ENCODE measurements at places on chromosomes 2 and 18. TPM values are rescaled to one million over a fixed set of nuclear protein-coding genes. Genes with fewer than 3 reads are reported as not detected.

DNA sequence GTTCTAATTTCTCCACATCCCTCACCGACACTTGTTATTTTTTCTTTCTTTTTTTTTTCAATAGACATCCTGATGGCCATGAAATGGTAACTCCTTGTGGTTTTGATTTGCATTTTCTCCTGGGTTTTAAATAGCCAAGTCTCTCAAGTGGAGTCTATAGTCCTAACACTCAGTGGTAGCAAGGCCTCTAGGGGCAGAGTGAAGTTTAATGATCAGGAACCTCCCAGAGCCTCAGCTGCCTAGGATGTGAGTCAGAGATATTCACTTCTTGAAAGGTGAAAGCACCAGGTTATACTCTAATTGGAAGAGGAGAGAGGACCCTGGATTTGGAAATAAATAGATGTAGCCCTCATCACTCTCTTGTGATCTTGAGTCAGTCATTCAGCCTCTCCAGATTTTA lies 62.7 kb upstream of the CAPN13 start:
- DNase-seq = no peak

The CTAGE1 gene
- not detected for total RNA-seq

- DNase-seq = no peak
These were observed 39.4 kb downstream of the KIF5C start for GRCh38 chr2:148914463-148914862.

GRCh38 chr18:24273596-24273995 lies 124.0 kb downstream of the OSBPL1A start:
- peak; percentile 53 for DNase-seq

The KLHL41 gene
- total RNA-seq = 0.68 TPM

DNA sequence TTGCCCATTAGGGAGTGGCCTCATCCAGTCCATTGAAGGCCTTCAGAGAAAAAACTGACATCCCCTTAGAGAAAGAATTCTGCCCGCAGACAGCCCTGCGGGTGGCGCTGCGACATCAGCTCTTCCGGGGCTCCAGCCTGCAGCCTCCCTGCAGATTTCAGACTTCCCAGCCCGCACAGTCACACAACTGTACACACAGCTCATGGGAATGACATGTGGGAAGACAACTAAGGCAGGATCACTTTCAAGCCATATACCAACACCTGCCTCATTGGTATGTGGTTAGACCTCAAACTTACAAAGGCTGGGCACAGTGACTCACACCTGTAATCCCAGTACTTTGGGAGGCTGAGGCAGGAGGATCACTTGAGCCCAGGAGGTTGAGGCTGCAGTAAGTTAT lies 24.8 kb upstream of the TUBB6 start:
- DNase-seq = no peak

DNA sequence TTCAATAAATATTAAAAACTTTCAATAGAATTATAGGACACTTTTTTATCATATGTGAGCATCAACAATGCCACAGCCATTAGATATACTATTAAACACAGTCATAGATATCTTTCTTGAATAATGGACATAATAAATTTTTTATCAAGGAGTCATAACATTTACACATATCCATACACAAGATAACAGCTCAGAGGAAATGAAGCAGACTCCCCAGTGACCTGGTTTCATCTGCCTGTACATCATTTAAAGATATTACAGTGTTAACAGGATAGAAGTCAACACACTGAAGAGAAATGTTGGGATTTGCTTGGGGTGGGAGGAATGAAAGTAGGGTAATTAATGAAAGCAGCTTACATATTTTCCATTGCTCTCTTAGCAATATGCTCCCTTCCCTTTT lies 5.1 kb downstream of the SCG2 start:
- DNase-seq = no peak

The CKAP2L gene
- total RNA-seq = 1.1 TPM

- no peak for DNase-seq
These were observed 22.0 kb downstream of the NTSR2 start for GRCh38 chr2:11647834-11648600.

GRCh38 chr18:54968807-54969206 lies 9.5 kb upstream of the CCDC68 start:
- DNase-seq = no peak

GRCh38 chr2:3414133-3414860 lies 34.8 kb downstream of the TRAPPC12 start:
- DNase-seq = no peak

The IL1R2 gene
- 15.1 TPM for total RNA-seq

The CABLES1 gene
- total RNA-seq = 8.5 TPM

The C2orf81 gene
- 0.36 TPM for total RNA-seq

DNA sequence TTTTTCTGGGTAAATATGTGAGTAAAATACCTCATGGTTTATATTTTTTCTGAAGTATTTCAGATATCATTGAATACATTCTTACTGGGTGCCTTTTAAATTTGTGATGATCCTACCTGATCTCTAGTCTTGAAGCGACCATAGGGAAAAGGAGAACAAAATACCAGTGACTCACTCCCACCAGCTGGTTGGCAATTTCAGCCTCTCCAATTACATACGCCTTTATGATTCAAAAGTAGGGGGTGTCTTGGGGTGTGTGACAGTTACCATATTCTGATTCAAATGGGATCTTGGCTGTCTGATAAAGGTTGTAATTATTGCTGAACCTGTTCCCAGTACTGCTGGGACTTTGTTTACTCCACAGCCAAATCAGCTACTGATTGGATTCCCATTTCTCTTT lies 175.9 kb upstream of the NXPH2 start:
- no peak for DNase-seq

The SNRPD1 gene
- 32.4 TPM for total RNA-seq

The TUBA4B gene
- not detected for total RNA-seq

DNA sequence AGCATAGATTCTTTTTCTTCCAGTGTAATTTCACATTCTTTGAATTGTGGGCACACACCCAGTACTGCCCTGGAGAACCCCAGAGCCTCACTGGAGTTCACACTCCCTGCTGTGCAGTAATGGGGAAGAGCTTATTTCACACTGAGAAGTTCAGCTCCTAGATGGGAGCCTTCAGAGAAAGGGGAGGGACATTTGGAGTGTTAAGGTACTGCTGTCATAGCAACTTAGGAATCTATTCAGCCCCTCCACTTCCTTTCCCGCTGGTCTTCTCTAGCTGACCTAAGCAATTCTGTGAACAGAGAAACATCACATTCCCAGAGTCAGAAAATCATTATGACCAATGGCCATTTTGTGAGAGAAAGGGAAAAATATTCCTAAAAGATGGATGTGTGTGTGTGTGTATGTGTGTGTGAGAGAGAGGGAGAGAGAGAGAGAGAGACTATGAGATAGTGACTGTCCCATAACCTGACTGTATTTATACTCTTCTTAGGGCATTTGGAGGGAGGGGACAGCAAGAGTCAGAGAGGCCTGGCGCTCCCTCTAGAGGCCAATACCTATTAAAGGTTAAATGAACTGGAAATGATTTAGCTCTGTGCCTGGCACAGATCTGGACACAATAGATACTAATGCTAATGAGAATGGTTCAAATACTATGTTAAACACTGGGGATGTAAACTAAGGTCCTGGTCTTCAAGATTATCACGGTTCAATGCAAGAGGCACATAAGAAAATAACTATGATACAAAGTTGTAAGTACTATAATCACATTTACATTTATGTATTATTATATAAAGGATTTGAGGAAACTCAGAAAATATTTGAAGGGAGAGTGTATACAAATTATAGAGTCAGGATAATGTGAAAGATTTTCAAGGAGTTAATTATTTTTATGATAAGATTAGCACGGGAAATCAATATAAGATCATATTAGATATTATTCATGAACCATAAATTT lies 41.5 kb upstream of the RPE start:
- peak; percentile 56 for DNase-seq

DNA sequence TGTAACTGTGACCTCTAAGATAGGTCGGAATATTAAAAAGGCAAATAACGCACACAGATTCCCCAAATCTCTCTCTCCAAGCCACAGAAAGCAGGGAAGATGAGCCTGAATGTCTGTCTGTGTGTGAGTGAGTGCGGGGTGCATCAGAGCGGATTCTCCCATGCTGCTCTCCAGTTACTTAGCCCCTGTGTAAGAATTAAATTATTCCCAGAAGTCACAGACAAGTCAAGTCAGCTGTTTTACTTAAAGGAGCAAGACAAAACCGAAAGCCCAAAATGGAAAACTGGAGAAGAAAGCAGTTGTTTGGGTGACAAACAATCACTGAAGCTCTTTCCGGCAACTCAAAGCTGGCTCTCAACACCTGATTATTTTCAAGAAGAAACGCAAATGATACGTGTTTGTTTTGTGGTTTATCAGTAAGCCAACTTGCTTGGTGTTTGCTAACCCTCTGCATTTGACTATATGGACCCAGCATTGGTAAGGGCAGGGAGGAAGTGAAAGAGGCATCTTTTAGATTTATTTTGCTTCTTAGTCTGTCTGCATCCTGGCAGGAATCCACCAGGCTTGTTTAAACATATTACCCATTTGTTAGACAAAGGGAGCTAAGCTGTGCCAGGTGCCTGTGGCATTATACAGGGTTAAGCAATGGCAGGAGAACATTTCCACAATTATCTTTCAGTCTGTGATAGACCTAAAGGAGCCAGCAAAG lies 121.5 kb upstream of the CREB1 start:
- no peak for DNase-seq

The SOX11 gene
- total RNA-seq = not detected

DNA sequence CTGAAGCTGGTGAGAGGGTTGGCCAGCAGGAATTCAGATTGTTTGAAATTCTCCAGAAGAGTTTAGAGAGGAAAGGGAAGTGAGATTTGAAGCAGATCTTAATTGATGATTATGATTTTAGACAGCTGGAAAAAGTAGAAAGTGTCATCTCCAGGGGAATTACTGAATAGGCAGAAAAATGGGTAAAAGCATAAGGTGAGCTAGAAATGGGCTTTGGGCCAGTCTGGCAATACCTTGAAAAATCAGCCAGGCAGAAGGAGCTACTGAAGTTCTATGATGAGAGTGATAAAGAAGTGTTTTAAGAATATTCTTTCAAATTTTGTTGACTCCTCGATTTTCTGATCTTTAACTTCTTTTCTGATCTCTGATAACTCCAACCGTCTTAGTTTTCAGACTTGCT lies 172.9 kb upstream of the CCDC150 start:
- no peak for DNase-seq

DNA sequence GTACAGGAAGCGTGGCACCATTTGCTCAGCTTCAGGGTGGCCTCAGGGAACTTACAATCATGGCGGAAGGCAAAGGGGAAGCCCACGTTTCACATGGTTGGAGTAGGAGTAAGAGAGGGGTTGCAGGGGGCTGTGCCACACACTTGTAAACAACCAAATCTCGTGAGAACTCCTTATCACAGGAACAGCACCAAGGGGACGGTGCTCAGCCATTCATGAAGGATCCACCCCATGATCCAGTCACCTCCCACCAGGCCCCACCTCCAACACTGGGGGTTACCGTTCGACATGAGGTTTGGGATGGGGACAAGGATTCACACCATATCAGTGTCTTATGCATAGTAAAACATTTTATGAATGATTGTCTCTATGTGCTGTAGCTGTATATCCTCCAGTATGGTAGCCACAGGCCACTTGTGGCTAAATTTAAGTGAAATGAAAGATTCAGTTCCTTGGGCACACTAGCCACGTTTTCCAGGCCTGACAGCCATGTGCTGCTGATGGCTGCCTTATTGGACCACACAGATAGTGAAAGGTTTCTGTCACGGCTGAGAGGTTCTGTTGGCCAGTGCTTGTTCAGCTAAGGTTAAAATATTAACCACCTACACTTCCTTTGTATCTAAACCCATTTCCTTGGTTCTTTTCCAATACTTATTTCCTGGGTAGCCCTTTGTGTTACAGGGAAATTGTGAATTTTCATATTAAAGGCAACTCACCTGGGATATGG lies 77.3 kb downstream of the AGAP1 start:
- DNase-seq = no peak

DNA sequence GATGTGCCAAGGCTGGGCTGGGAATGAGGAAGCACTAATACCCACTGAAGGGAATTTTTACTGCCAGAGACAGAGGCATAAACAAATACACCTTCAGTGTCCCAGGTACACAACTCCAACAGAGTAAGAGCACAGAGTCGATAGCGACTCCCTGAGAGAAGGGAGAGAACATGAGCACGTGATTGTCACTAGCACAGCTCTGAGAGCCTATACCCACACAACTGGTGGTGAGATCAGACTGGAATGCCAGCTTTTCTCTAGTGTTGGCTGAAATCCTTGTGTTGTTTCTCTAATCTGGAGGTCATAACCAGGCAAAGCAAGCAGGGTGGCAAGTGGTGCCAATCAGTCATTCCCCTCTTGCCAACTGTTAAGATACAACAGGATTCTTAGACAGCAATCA lies 377.2 kb downstream of the CNTNAP5 start:
- DNase-seq = no peak

The DPP4 gene
- total RNA-seq = 15.0 TPM

GRCh38 chr2:152132306-152132705 lies 33.5 kb upstream of the CACNB4 start:
- DNase-seq = no peak

DNA sequence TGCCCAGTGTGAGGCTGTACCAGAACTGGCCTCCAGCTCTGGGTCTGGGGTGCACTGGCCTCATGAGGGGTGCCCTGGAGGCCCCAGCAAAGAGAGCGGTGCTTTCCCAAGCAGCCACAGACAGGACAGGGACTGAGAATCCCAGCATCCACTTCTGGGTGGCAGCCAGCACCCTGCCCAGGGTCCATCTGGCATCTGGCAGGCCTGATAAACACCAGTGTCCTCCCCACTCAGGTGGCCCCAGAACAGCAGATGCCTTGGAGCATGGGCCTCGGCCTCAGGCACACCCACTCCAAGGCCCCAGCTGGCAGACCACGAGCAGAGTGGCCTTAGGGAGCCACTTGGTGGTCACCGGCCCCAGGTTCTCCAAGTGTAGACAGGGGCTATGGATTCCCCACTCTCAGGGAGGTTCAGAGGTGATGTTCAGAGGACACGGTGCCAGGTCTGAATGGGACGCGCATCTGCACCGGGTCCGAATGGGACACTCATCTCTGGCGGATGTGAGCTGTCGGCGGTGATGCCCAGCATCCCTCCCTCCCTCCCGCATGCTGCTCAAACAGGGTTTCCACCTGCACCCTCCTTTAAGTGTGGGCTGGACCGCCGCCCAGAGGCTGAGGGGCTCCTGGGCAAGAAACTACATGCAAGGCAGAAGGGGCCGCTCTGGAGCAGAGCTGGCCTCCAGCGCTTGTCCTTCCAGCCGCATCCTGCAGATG lies 82.2 kb upstream of the GPC1 start:
- DNase-seq = no peak

- DNase-seq = no peak
These were observed 6.4 kb upstream of the SRBD1 start for GRCh38 chr2:45617496-45617895.
